ENCODE measurements at places on chromosomes 7 and 10.

- DNase-seq: no peak
Measured at GRCh38 chr10:8590518-8590917, 536.0 kb downstream of the GATA3 start.

- no peak for DNase-seq
Measured at GRCh38 chr10:87531908-87532622, 27.4 kb downstream of the MINPP1 start.

GRCh38 chr10:22365644-22366434 is 20.5 kb downstream of the SPAG6 start:
- DNase-seq: no peak

DNA sequence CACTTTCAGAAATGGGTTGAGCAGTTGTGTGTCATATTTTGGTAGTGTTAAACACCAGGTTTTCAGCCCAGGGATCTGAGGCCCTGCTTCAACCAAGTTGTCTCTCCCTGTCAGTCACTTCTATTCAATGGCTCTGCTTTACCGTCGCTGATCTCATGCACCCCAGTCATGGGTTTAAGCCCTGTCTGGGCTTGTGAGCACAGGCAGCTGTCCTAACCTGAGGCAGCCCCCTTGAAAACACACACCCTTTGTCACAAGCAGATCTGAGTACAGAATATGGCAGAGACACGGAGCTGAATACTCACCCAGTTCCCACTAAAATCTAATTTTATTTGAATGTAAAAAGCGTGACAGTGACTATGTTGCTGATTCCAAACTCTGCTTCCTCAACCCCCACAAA is 110.6 kb upstream of the GLI3 start:
- DNase-seq: no peak

DNA sequence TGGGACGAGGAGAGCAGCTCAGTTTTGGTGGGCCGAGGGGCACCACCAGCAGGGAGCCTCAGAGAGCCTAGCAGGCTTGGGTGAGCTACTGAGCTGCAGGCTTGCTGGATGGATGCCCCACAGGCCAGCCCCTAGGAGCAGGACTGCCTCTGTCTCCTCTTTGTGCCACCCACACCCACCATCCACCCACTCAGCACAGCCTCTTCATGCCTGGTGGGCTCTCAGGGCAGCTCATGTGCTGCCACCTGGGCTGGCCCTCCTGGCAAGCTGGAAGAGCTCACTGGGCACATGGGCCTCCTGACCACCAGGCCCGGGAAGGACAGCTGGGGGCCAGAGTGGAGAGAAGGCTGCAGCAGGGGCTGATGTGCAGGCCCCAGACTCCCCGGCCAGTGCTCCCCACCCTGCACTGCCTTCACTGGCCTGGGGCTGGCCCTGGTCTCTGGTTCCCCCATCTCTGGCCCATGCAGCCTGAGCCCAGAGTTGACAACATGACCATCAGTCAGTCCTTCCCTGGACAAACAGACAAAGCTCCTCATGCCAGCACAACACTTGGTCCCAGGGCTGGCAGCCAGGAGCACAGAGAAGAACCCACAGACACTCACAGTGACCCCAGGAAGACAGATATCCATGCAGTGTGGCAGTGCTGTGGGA is 8.2 kb downstream of the RASGEF1A start:
- DNase-seq: no peak

DNA sequence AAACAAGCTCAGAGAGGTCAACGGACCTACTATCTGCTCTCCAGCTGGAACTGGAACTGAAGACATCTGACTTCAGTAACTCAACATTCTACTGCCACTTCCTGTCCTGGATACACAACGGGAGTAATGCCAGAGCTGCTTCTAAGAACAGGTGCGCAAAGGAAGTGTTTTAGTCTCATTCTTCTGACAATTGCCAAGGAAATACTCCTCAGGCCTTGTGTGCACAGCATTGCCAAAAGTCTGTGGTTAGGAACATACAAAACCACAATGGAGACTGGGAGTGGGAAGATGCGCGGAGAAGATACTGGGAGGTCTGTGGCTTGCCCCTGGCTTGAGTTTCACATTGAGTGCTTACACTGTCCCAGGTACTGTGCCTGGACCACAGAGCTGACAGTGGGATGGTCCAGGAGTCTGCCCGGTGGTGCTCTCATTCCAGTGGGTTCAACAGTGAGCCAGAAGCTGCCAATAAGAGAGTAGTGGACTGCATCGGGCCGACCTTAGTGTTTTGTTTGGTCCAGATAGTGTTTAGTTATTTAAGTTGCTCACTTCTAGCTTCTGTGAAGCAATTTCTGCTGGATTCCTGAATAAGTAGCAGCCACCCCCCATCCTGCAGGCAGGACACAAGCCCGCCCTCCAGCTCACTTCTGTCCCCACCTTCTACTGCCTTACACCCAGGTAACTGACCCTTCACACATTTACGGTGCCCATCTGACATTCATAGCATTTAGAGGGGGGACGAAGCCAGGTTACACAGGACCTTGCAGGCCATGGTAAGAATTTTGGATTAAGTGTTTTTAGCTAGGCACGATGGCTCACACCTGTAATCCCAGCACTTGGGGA is 10.3 kb downstream of the TBL2 start:
- no peak for DNase-seq

All from urinary bladder (tissue), 4 donors.